ENCODE measurements at places on chromosomes 6 and 20.

GRCh38 chr6:134035823-134036296 lies 16.6 kb downstream of the SLC2A12 start:
- no peak for DNase-seq

GRCh38 chr20:44367746-44368145 lies 12.2 kb downstream of the HNF4A start:
- no peak for DNase-seq

DNA sequence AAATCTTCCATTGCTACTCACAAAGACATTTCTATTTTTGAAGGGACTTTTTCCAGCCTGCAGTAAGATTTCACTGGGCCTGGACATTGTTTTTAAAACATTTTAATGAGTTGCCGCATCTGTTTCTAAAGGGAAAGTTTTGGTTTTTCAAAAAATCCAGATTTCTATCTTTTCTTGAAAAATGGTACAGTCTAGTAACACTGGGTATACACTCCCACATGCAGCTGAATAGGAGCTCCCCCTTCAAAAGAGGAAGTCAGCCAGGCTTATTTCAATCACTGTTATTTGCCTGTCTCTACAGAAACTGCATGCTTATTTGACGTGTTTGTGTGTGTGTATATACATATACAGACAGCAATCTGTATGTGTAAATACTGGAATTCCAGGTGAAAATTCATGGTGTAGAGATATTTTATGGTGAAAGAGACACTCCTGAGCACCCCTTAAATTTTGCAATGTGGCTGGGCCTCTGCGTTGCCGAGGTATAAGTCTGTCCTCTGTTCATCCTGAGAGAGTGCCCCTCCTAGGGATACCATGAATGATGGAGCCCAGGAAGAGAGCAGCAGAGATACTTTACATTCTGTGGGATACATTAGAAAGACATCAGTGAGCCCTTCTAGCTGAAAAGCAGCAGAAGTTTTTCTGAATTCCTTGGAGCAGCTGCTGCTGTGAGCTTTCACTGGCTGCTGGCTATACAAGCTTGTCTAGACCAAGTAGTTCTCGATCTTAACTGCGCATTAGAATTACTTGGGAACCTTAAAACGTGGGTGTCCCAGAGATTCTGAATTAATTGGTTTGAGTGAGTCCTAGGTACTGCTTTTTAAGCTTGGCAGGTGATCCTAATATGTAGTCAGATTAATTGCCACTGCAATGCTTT lies 12.0 kb upstream of the ABRACL start:
- DNase-seq: no peak

DNA sequence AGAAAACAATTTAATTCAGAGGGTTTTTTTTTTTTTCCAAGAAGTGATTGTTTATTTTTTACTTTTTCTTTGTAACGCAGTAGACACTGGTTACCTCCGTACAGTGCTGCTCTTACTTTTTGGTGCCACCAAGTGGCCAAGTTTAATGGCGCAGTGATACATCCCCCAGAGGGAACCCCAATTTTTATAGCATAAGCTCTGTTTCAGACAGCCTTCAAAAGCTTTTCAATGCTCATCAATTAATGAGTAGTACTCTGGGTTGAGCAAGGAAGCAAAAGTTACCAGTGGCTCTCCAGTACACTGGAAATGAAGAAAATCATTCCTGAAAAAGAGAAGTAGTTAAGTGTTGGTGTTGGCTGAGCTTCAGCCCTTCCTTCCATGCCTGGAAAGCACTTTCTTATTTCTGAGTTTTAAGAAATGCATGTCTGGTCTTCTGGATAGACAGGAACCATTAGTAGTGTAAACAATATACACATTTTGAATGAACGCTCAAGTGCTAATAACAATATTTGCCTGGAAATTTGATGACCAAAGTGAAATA lies 129.1 kb upstream of the SMLR1 start:
- peak; percentile 49 for DNase-seq

DNA sequence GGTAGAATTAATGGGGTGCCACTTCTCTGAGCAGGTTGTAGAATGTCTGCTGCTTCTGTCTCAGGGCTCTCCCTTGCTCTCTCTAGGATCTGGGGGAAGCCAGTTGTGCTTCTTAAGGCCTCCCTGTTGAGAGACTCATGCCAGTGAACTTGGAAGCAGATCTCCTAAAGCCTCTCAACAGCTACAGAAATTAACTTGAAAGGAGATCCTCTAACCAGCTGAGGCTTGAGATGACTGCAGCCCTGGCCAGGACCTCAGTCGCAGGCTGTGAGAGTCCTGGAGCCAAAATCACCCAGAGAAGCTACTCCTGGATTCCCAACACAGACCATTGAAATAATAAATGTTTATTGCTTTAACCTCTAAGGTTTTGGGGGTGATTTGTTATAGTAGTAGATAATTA lies 180.2 kb upstream of the MARCKS start:
- DNase-seq: no peak

- DNase-seq: no peak
These were observed 636.7 kb downstream of the RFPL4B start for GRCh38 chr6:112983713-112984261.

DNA sequence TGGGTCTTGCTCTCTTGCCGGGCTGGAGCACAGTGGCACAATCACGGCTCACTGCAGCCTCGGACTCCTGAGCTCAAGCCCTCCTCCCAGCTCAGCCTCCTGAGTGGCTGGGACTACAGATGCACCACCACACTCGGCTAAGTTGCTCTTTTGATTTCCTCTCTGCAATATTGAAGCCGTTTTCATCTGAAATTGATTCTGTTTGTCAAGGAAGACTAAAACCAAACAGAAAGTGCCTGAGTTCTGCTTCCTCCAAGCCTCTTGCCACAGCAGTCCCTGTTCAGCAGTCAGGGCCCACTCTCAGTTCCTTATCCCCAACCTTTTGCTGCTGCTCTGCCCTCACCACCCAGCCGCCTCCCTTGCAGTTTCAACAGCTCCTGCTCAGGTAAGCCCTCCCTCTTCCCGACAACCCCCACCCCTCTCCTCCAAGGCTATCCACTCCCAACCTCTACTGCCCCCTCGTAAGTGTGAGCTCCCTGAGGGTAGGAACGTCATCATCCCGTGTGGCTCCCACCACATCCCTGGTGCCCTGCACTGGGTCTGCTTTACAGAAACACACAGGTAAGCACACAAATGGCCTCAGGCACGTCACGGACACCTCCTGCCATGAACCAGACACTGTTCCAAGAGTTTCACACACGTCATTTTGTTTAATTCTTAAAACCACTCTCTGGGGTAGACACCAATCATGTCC lies 70.7 kb upstream of the TAB2 start:
- DNase-seq: no peak

GRCh38 chr20:24160563-24161281 lies 172.1 kb upstream of the GGTLC1 start:
- peak; percentile 69 for DNase-seq

- DNase-seq: no peak
These were observed 149.3 kb downstream of the UTRN start for GRCh38 chr6:144434308-144434990.

- DNase-seq: no peak
These were observed 191.0 kb downstream of the UNC5CL start for GRCh38 chr6:40848038-40848437.

DNA sequence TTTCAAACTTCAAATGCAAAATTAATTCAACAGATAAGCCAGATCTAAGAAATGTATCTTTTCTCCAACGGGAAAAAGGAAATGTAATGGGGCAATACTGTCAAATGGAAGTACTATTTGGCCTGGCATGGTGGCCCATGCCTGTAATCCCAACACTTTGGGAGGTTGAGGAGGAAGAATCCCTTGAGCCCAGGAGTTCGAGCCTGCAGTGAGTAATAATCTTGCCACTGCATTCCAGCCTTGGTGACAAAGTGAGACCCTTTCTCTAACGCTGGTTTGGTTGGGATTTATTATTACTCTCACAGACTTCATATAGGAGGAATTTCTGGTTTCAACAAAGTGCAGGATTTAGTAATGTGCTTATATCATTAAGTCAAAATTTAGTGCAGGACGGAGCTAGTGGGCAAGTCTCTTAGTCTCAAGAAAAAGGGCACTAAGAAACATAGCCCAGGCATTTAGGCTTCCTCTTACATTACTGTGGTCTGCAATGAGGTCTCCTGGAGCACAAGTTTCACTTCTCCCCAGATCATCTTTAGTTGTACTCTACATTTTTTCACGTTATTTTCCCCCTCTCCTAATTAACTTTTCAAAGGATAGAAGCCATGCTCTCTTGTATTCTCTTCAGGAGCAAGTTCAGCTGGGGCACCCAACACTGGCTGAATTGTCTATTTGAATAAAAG lies 23.1 kb downstream of the TRIM27 start:
- no peak for DNase-seq

- DNase-seq: no peak
These were observed 48.8 kb downstream of the EPB41L2 start for GRCh38 chr6:131014080-131014776.

GRCh38 chr6:151349651-151350270 lies 41.6 kb downstream of the ZBTB2 start:
- no peak for DNase-seq

GRCh38 chr20:20553541-20553940 lies 158.9 kb downstream of the RALGAPA2 start:
- no peak for DNase-seq

DNA sequence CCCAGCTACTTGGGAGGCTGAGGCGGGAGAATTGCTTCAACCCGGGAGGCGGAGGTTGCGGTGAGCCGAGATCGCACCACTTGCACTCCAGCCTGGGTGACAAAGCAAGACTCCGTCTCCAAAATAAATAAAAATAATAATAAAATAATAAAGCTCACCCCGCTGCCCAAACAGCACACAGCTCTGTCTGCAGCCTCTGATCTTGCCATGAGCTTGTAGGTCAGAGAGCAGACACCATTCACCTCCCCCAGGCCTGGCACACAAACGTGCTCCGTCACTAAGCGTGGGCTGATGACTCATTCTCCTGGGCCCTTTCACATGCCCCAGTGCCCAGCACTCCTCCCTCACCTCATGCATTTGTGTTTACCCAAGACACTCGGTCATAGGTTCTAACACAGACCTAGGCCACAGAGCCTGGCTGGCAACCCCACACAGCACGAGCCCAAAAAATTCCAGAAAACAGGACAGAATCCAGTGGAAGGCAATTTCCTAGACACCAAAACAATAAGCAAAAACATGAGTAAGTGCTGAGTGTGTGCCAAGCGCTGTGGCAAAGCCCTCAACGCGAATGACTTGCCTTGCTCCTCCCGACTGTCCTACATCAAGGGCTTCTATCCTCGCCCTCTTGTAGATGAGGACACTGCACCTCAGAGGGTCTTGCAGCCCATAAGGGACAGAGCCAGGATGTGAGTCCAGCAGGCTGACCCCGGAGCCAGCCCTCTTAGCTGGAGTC lies 18.0 kb downstream of the ATP9A start:
- DNase-seq: no peak

DNA sequence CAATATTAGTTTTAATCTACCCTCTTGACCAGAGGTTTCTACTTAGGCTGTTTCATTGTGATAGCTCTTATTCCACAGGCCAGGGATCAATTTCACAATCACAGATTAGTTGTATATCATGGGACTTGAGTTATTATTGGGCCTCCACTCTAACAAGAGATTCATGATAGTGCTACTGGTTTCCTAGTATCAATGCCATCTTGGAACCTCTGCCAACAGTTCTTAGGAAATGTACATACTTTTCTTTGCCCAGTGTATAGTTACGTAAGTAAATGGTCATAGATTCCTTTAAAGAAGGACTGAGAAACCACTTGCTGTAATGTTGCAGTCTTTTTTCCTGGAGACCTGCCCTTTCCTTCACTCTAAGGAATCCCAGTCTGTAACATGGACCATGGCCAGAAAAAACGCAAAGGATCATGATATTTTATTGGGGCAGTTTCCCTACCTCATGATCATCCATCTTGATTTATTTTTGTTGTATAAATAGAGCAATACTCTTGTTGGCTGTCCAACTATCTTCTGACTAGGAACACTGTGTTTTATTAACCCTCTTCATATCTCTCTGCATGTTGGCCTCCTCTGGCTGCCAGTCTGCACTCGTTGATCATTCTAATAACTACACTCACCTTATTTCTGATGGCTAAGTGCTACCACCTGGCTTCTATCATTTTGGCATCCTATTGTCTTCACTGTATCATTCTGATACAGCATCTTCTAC lies 38.0 kb upstream of the VGLL2 start:
- no peak for DNase-seq
